CD8-positive, alpha-beta memory T cell (primary cell): ENCODE measurements at places on chromosomes 5 and 9. TPM values are rescaled to one million over a fixed set of nuclear protein-coding genes. Genes with fewer than 3 reads are reported as not detected.
A peak's percentile ranks its signal among the peaks of the same experiment; 100 is the strongest.

The HSD17B4 gene
- 59.1 TPM for total RNA-seq

GRCh38 chr5:138354926-138355378 lies 2.5 kb downstream of the KDM3B start:
- H3K4me1 ChIP-seq = peaks cover 31% of the 10 kb centered on the region
- H3K4me3 ChIP-seq = peak overlapping the region; percentile 84
- peak; percentile 64 for DNase-seq
- peak overlapping the region; percentile 30 for H3K27ac ChIP-seq
- H3K27me3 ChIP-seq = no peaks in the 10 kb centered on the region
- no peaks in the 10 kb centered on the region for H3K36me3 ChIP-seq

The GARIN3 gene
- 0.50 TPM for total RNA-seq

DNA sequence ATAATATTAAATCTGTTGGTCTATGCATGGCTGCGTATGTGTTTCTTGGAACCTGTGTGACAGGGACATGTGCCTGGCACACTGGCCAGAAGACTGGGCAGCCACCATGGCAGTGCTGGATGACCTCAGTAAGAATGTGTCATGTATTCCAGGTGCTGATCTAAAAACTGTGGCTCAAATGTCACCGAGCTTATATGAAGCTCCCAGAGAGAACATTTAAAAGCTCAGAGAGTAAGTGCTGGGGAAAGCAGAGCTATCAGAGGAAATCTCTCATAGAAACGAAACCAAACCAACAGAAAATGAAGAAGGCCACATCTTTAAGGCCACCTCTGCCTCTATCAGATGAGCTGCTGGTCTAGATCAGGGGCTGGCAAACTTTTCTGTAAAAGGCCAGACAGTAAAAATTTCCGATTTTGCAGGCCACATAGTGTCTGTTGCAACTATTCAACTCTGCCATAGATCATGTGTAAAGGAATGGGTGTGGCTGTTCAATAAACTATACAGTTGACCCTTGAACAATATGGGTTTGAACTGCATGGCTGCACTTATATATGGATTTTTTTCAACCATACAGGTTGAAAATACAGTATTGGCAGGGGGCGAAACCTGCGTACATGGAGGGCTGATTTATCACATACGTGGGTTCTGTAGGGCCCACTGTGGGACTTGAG lies 31.8 kb downstream of the TSTD2 start:
- no peaks in the 10 kb centered on the region for H3K27me3 ChIP-seq
- no peak for DNase-seq
- H3K36me3 ChIP-seq = peaks cover 38% of the 10 kb centered on the region
- no peak overlapping the region for H3K4me3 ChIP-seq
- H3K27ac ChIP-seq = no peak overlapping the region

The IFNA10 gene
- not detected for total RNA-seq

The ZNF879 gene
- total RNA-seq = 3.6 TPM

The GABRA6 gene
- total RNA-seq = not detected

DNA sequence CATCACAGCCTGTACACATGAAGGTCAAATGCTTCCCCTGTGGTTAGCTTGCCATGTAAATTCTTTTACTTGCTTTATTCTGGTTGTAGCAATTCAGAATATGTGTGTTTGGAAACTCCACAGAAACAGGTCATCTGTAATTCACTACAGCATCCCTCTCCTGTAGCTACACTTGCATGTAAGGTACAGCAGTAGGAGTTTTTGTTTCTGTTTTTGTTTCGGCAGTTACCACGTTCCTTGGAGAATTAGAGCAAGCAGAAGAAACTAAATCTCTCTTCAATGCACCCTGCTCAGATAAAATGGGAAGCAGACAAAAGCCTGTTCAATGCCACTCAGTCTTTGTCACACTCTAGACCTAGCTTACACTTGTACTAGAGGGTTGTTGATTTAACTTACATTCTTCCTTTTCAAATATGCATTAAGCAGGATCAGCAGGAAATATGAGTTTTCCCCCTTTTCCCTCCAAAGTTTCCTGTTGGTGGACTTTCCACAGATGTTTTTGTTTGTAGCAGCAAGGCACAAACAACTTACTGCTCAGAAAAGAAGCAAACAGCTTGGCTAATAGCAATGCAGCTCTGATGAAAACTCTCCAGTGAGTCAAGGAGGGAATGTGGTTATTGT lies 80.9 kb downstream of the YIPF5 start:
- no peaks in the 10 kb centered on the region for H3K36me3 ChIP-seq
- DNase-seq = no peak
- H3K4me1 ChIP-seq = peaks cover 4% of the 10 kb centered on the region
- H3K27ac ChIP-seq = no peak overlapping the region

- H3K27ac ChIP-seq = no peak overlapping the region
- DNase-seq = no peak
Observed at GRCh38 chr5:173832386-173832785, 55.8 kb upstream of the CPEB4 start.

- DNase-seq = peak; percentile 37
- H3K27ac ChIP-seq = peak within 1 kb of the TSS; percentile 51
- peak within 1 kb of the TSS; percentile 73 for H3K4me3 ChIP-seq
Observed at GRCh38 chr9:133991964-133992779, at the start of gene VAV2. TSS of gene VAV2 (minus strand) at chr9:133992324. CDS start at chr9:133992278, 46 bp downstream.

The LYSMD3 gene
- 17.0 TPM for total RNA-seq

GRCh38 chr5:32618962-32619361 lies 33.6 kb downstream of the SUB1 start:
- no peak for DNase-seq
- H3K4me3 ChIP-seq = no peak overlapping the region
- H3K27me3 ChIP-seq = no peaks in the 10 kb centered on the region
- H3K36me3 ChIP-seq = no peaks in the 10 kb centered on the region
- no peaks in the 10 kb centered on the region for H3K4me1 ChIP-seq

DNA sequence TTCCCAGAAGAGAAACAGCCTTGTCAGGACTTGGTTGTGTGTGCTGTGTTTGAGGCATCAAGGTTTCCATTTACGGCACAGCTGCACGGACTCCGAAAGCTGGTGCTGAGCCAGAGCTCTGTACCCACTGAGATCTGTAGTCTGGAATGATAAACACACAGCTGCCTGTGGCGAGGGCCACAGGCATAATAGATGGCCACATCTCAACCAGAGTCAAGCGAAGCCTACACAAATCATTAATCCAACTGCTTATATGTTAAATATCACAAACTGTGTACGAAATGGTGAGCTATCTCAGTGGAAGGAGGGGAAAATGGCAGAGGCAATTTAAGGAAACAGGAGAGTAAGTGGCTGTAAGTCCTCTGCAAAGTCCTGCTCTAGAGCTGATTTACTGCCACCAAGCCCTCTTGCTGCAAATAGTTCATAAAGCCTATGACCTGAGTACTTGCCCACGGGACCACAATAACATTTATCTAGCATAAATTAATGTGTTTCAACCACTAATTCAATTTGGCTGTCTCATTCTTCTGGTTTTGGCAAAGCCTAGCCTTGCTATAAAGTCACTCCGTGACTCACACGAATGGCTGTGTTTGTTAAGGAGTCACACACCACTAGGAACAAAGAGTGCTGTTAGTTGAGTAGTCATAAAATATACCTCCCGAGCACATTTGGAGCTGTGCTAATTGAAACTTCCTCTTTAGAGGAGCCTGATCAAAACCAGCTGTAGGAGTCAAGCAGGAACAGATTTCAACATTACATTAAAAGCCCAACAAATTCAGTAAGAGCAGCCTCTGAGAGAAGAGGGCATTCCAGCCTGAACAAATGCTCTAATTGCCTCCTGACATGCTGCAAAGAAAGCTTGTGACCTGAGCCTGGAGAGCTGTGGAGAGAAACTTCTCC lies 738.6 kb upstream of the ZNF608 start:
- no peak overlapping the region for H3K27ac ChIP-seq
- H3K36me3 ChIP-seq = no peaks in the 10 kb centered on the region
- H3K4me3 ChIP-seq = no peak overlapping the region
- no peaks in the 10 kb centered on the region for H3K27me3 ChIP-seq
- no peak for DNase-seq

The STARD4 gene
- total RNA-seq = 32.0 TPM

The PGM5 gene
- not detected for total RNA-seq

The TRIM7 gene
- total RNA-seq = 2.2 TPM
